ENCODE measurements at places on chromosomes 5 and 9. TPM values are rescaled to one million over a fixed set of nuclear protein-coding genes. Genes with fewer than 3 reads are reported as not detected.

LECT2 gene
- total RNA-seq: not detected

SEMA5A gene
- total RNA-seq: 1.2 TPM

GMCL2 gene
- total RNA-seq: not detected

CDH10 gene
- total RNA-seq: 4.2 TPM

OTULINL gene
- 19.8 TPM for total RNA-seq

ELOVL7 gene
- total RNA-seq: 1.2 TPM

FYB1 gene
- total RNA-seq: 9.2 TPM

NOTCH1 gene
- total RNA-seq: 85.2 TPM

ITGA1 gene
- total RNA-seq: 279 TPM

SPATA31C2 gene
- total RNA-seq: not detected

FLT4 gene
- 7.0 TPM for total RNA-seq

ZFAND5 gene
- 254 TPM for total RNA-seq

ST8SIA4 gene
- total RNA-seq: 0.29 TPM

PPP2R2B gene
- total RNA-seq: 4.6 TPM

SNX24 gene
- total RNA-seq: 19.3 TPM

DBH gene
- total RNA-seq: not detected

TMEM215 gene
- not detected for total RNA-seq

IL13 gene
- total RNA-seq: not detected

PCDHA12 gene
- total RNA-seq: not detected

SPEF2 gene
- 10.3 TPM for total RNA-seq

TPPP gene
- 2.9 TPM for total RNA-seq

MTMR12 gene
- total RNA-seq: 51.9 TPM

FOXD4L5 gene
- not detected for total RNA-seq

PCDHB11 gene
- 1.3 TPM for total RNA-seq

EDIL3 gene
- 52.7 TPM for total RNA-seq

CMYA5 gene
- total RNA-seq: 13.8 TPM

PHF24 gene
- total RNA-seq: not detected

GRIA1 gene
- 2.6 TPM for total RNA-seq

CCL19 gene
- total RNA-seq: 4.4 TPM

NME5 gene
- 2.3 TPM for total RNA-seq

FOXD4L6 gene
- 2.3 TPM for total RNA-seq

MCIDAS gene
- not detected for total RNA-seq

CXCL14 gene
- 15.6 TPM for total RNA-seq

CARTPT gene
- not detected for total RNA-seq

GPR150 gene
- total RNA-seq: not detected

UAP1L1 gene
- total RNA-seq: 95.6 TPM

SFXN1 gene
- total RNA-seq: 14.1 TPM

ECSCR gene
- total RNA-seq: not detected

GPRIN1 gene
- total RNA-seq: 0.72 TPM

CNTNAP3B gene
- 29.2 TPM for total RNA-seq

C9orf50 gene
- total RNA-seq: not detected

CTXN3 gene
- total RNA-seq: not detected

MCC gene
- total RNA-seq: 17.9 TPM

C1QTNF2 gene
- total RNA-seq: 4.0 TPM

MEIKIN gene
- total RNA-seq: not detected

CCNI2 gene
- total RNA-seq: 34.5 TPM

SMIM32 gene
- total RNA-seq: 0.55 TPM

TEK gene
- total RNA-seq: 5.2 TPM

SCAMP1 gene
- 14.8 TPM for total RNA-seq

TAF11L14 gene
- total RNA-seq: not detected

ARHGEF28 gene
- 25.8 TPM for total RNA-seq

CCL27 gene
- not detected for total RNA-seq

RLN2 gene
- total RNA-seq: not detected

FCN2 gene
- not detected for total RNA-seq

PCDHGB7 gene
- total RNA-seq: 16.8 TPM

All from stomach (tissue), 19 donors.